Activated T-cell treated with anti-CD3 and anti-CD28 coated beads, Interleukin-2, amount 50 U/mL, for 4 hours (primary cell): ENCODE measurements at places on chromosomes 6 and 20. TPM values are rescaled to one million over a fixed set of nuclear protein-coding genes. Genes with fewer than 3 reads are reported as not detected.

Gene DNMT3B
- total RNA-seq, result 1.0 TPM

Gene LY6G6F
- not detected for total RNA-seq

DNA sequence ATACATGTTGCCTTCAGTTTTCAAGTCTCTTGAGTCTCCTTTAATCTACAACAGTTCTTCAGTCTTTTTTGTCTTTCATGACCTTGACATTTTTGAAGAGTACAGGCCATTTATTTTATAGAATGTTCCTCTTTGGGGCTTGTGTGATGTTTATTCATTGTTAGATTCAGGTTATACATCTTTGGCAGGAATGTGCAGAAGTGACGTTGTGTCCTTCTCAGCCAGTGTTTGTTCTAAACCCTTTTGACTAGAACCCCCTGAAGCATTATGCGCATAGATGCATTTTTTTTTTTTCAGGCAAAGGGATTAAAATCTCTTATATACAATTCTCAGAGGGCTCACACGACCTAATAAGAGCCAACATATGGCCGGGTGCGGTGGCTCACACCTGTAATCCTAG is 11.2 kb upstream of the NCOA5 start:
- no peak for DNase-seq

DNA sequence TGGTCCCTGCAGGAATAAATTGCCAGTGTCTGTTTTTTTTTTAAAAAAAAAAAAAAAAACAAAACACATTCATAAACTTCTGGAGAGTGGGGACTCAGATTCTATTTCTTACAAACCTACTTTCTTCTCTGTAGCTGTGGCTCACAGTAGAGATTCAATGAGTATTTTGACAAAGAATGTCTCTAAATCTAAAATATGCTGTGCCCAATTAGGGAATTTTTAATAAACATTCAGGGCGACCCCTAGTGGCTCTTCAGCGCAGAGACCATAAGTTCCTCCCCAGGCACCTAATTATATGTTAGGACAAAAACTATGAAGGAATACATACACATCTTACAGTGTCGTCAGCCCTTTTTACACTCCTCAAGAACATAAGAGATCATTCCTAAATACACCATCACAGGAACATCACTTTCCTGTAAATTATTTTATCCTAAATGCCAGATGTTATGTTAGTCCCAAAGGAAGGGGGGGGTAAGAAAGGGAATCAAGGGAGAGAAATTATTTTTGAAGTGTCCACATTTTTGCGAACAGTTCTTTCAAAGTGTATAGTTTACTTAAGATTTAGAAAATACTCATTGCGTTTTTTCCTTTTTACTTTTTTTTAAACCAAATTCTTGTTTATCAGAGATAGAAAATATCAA is 21.8 kb upstream of the NAA20 start:
- no peak for DNase-seq

DNA sequence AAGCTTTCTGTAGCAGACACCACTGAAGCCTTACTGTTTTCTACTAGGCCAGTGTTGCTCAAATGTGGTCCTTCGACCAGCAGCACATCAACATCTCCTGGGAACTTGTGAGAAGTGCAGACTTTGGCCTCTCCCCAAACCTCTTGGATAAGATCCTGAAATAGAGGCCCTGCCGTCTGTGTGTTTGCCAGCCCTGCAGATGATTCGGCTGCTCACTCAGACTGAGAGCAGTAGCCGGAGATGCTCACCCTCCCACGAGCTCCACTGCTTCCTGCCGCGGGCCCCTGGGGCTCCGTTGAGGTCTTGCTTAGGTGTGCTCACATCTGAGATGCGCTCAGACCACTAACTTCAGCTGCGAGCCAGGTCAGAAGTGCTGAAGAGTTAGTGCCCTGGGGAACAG is 129.5 kb upstream of the SSTR4 start:
- DNase-seq, result no peak

GRCh38 chr6:47147175-47147727 is 105.1 kb upstream of the ADGRF1 start:
- DNase-seq, result no peak

- no peak for DNase-seq
Measured at GRCh38 chr6:25038999-25039398, 103.2 kb upstream of the RIPOR2 start.

- DNase-seq, result no peak
Measured at GRCh38 chr6:106014955-106015354, 71.2 kb upstream of the PRDM1 start.

GRCh38 chr20:18901980-18902737 is 88.6 kb downstream of the SCP2D1 start:
- no peak for DNase-seq

GRCh38 chr6:106324726-106325335 is 729 bp downstream of the ATG5 start:
- DNase-seq, result no peak

DNA sequence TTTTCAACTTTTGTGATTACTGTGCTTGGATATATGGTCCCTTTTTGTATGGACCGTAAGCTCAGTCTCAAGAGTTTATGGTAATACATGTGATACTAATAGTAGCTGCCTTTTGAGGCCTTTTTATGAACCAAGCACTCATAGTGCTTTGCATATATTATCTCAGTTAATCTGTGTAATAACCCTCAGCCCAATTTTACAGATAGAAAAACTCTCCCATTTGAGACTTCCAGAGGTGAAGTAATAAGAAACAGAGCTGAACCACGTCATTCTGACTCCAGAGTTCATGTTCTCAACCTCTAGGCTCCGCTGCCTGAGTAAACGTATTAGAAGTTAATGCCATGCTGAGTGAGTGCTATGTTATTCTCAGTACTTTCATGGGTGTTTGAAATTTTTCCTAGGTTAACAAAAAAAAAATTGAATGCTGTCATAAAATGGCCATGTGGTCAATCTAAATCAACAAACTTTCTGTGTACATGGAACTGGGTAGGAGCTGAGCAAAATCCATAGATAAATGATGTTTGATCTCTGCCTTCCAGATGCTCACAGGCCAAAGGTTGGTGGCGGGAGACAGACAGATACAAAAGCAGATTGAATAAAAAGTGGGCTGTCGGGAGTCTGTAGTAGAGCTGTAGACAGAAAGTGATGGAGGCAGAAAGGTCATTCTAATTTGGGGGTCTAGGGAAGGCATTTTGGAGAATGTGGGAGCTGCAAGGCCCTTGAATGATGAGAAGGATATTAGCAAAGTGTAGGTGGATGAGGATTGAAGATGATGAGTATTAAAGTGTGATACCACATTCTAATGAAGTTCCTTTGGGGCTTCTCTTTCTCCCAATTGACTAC is 22.6 kb upstream of the ELOVL2 start:
- DNase-seq, result no peak
